ENCODE measurements at places on chromosomes 1 and 21.

- DNase-seq: no peak
Measured at GRCh38 chr21:36697060-36697850, 1.7 kb upstream of the SIM2 start.

GRCh38 chr21:27649323-27649722, 682.4 kb upstream of the ADAMTS5 start:
- no peak for DNase-seq

- no peak for DNase-seq
Measured at GRCh38 chr21:16095005-16095404, 365.2 kb downstream of the USP25 start.

DNA sequence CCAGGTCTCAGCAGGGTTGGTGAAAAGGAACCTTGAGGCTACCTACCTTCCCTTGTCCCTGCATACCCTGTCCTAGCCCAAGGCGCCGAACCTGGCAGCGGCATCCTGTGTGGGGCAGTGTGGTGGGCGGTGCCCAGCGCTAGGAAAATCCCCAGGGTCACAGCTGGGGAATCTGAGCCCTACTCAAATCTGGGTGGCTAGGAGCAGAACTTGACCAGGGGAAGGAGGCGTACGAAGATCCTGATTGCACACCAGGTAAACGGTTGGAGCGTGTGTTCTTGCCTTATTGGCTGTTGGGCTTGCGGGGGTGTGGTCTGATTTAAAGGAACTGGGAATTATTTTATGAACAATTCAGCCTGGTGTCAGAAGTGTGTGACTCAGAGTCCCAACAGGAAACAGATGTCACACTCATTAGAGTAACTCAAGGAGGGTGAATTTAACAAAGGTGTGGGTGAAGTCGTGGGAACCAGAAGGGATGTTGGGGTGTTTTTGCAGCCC, 118.6 kb downstream of the LRIG2 start:
- DNase-seq: no peak

GRCh38 chr1:38942664-38943428, 1.2 kb upstream of the RHBDL2 start:
- DNase-seq: no peak

- no peak for DNase-seq
Measured at GRCh38 chr1:245483247-245483646, 328.5 kb downstream of the KIF26B start.

- peak; percentile 5 for DNase-seq
Measured at GRCh38 chr21:40512590-40512989, 334.4 kb downstream of the DSCAM start.

DNA sequence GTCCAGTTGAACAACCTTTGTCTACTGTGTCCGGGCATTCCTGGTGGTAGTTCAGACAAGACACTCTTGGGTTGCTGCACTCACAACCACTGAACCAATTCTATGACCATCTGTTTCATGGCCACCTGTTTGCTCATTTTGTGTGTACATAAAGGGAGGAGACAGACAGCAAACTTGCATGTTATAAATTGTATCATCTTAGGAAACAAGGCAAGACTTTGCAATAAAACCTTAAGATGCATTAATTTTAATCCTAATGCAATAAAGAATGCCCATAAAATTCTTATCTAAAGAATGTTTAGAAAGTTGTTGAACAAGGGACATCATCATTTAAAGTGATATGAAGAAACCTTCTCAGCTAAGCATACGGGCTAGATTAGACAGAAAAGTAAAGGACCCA, 34.8 kb downstream of the ADAM30 start:
- no peak for DNase-seq

DNA sequence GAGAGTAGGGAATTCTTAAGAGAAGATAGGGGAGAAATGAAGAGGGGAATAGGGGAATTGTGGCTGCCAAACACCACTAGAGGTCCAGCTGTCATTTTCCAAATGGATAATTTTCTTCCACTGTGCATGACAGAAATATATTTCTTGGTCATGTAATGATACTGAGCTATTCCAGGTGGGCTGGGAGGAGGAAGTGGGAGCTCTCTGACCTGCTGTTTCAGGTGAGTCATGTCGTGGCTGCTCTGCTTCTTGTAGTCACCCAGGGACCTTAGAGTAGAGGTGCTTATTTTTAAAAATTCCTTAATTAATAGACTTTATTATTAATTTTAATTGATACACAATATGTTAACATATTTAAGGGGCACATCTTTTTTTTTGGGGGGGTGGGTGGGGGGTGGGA, 11.9 kb downstream of the PDE4B start:
- DNase-seq: no peak

GRCh38 chr21:38350684-38351083, 93.9 kb downstream of the KCNJ15 start:
- DNase-seq: no peak
